ENCODE measurements at places on chromosomes 4 and X.

DNA sequence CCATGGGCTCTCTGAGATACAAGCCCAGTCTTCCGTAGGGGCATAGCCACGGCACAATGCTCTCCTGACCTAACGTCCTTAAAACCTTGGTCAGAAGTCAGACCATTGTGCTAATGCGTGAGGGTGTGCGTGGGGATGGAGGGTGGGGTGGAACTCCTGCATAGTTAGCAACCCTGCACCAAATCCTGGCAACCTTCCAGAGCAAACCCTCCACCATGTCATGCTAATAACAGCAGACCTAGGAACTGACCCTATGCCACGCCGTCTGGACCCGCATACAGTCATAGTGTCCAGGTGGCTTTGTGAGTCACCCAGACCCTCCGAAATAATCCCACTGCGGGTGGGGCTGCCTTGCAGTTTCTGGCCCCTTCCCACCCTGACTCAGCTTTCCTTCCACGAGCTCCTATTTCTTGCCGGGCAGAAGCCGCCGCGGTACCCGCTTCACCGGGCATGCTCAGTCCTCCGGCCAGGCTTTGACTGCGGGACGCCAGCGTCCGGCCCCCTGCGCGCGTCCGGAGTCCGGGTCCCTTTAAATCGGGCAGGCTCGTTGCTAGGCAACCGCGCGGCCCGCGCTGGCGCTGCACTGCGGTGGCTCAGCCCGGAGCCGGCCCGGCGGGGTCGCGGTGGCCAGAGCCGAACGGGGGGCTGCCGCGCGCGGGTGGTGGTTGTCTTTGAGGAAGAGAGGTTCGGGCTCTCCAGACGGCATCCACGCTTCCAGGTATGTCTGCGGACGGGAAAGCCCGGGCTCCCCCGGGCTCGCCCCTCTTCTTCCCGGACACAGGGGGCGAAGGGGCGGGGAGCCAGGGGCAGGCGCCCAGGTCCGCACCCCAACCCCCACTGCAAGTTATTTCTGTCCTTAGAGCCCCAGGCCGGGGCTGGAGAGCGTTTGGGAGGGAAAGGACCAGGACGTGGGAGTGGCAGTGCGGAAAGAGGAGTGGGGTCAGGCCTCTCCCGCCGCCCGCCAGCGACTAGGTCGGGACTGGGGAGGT, at the start of gene CCDC160:
CCDC160 (plus strand) TSS at position 557 of the 989 bp plus-strand sequence. CDS start 7,619 bp downstream, outside the sequence.
- peak; percentile 11 for DNase-seq

DNA sequence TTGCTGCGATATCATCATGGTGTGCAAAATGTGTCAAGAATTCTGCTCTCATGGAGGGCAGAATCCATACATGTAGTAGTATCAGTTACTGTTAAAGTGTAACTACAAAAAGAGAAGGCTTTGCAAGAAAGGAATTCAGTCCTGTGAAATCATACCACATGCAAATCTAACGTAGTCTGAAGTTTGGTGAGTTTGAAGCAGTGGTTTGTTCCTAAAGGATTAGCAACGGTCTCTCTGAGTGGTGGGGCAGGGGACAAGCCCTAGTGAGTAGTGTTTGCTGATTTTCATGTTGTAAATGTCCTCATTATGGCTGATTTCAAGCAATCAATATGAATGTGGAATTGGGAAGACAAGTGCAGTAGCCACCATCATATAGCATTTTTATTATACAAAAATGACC, 47.1 kb upstream of the CLNK start:
- no peak for DNase-seq

- peak; percentile 15 for DNase-seq
These were observed 134.9 kb upstream of the VEGFC start for GRCh38 chr4:176927664-176928063.

- DNase-seq = no peak
These were observed 20.0 kb downstream of the CLCN3 start for GRCh38 chr4:169640261-169640870.

GRCh38 chrX:74280759-74281158, 23.2 kb upstream of the ZCCHC13 start:
- no peak for DNase-seq

DNA sequence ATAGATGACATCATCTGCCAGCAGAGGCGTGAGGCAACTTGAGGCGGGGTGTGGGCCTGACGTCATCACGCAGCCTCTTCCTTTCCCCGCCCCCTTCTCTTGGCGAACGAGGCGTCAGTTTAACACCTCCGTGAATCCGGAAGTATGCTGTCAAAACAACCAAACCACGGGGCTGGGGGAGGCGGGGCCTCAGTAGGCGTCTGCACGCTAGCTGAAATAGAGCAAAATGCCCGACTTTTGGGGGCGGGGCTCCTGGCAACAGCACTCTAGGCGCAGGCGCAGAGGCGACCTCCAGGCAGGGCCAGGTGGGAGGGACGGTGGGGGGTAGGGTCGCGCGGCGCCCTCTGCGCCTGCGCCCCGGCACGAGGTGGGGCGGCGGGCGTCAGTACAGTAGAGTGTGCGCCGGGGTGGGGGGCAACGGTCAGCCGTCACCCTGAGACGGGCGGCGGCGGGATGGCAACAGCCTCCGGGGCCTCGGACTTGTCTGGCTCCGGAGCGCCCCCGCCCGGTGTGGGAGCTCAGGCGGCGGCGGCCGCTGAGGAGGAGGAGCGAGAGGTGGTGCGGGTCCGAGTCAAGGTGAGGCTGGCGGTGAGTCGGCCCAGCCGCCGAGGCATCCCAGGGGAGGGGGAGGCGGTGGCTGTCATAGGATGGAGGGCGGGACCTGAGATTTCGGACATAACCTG, at the start of gene TBC1D25:
TBC1D25 (plus strand) TSS at position 370 of the 683 bp plus-strand sequence; CDS start at position 454, 84 bp downstream.
- peak; percentile 91 for DNase-seq

DNA sequence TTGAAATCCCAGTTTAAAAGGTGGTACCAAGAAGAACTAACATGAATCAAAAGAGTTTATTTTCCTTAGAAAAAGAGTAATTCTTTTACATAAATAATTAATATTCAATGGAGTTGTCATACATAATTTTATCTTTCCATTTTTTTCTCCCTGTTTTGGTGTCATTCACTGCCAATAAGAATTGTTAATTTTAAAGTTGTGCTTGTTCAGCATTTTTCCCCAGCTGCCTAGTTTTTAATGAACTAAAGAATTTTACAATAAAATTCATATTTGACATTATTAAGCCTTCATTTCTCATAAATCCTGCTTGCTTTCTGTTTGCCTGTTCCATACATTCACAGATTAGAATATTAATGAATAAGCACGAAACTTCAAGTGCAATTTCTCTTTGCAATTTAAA, 393.6 kb downstream of the GRXCR1 start:
- DNase-seq = no peak

- no peak for DNase-seq
These were observed 93.8 kb downstream of the SOWAHB start for GRCh38 chr4:76804096-76804495.

- DNase-seq = peak; percentile 45
These were observed 31.1 kb upstream of the WDR17 start for GRCh38 chr4:176034499-176034898.

DNA sequence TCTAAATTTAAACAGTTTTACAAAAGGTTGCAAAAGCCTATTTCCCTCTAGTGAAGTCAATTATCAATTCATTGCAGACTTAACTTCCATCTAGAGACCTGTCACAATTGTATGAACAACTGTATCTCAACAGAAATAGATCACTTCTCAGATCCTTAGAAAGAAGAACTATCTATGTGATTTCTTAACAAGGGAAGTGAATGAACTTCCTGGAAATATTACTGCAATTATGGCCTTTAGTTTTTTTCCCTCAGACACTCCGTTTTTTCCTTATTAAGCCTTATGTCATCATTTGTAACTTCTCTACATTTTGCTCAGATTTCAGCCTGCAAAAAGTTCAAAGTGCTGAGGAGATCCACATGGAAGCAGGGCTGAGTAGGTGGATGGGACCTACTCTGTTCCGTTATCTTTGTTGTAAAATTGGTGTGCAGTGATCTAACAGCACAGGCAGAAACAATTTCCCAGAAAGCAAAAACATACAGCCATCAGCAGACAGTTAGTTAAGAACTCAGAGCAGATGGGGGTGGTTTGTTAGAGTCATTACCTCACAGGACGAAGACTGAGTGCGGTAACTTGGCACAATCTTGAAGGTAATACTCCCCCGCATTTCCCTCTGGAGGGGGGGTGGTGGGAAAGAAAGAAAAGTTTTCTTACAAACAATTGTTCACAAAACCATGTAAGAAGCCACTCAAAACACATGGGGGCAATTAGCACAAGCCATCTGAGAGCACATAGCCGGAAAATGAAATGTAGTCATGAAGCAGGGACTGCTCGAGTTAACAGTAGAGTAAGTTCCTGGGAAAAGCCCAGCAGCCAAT, 112.3 kb downstream of the NYX start:
- no peak for DNase-seq

DNA sequence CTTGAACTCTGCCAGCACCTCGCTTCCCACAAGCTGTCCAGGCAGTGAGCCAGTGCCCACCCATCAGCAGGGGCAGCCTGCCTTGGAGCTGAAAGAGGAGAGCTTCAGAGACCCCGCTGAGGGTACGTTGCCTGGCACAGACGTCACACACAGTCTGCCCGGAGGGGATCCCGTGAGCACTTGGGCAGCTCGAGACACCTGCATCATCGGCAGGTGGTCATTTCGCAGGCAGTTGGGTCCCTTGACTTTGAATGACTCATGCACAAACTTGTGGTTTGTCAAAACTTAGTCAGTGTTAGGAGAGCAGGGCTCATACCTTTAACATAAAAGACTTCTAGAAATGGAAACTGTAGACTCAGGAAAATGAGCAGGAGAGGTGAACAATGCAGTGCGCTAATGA, 9.9 kb downstream of the TACC3 start:
- DNase-seq = peak; percentile 60

GRCh38 chr4:15340902-15341732, 86.7 kb upstream of the C1QTNF7 start:
- DNase-seq = no peak

GRCh38 chr4:184814686-184815045, 11.1 kb downstream of the ACSL1 start:
- no peak for DNase-seq

DNA sequence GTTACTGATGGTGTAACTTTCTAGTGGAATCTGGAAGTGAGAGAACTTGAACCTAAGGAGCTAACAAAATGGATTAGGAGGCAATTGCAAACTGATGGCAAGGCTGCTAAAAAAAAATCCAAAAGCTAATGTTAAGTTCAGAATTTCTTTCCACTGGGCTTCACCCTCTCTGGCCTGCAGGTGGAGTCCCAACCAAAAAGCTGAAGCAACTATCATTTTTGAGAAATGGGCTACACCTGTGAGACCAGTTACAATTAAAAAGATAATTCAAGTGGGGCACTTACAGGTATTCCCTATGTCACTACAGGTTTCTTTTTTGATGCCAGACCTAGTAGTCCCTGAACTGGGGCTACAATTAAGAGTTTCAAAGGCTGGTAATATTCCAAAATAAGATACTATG, 142.1 kb upstream of the FTHL17 start:
- DNase-seq = peak; percentile 2

DNA sequence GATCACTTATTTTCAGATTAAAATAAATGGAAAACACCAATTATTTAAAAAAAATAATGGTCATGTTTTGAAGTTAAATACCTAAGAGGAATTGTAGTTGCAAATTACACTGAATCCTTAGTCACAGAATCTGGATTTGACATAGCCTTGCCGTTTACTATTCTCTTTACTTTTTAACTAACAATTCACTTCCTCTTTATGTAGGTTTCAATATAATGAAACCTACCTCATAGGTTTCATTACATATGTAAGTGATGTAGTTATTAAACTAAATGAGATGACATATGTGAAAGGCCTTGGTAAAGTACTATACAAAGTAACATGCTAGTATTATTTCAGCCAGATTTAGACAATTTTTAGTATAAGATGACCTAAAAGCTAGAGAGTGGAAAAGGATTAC, 6.5 kb downstream of the SPP1 start:
- DNase-seq = no peak

DNA sequence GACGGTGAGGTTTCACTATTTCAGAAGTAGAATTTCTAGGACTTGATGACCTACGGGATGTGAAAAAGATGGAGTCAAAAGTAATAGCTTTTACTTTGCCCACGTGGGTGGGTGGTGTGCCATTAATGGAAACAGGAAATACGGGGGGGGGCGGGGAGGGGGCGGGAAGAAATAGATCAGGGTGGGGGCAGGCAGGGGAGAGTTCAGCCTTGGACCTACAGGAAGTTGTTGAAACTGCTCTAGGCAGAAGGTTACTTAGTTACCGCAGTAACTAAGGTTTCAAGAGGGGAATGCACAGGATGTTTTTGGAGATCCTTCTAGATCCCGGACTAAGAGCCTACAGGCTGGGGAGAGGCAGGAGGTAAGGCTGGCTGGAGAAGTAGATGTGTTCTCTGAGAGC, 3.6 kb upstream of the FHL1 start:
- DNase-seq = no peak

DNA sequence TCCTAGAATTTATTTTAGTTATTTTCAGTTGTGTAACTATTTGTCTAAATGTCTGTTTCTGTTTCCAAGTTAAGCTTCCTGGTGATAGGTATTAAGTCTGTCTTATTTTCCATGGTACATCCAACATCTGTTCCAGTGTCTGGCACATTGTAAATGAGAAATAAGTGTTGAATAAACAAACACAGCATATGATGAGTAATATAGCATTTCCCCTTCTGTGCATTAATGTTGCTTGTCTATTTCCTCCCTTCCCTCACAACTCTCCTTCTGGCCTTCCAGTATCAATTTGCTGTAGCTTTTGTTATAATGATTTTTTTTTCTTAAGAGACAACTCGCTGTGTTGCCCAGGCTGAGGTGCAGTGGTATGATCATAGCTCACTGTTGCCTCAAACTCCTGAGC, 36.1 kb downstream of the COPS4 start:
- DNase-seq = no peak

- no peak for DNase-seq
These were observed 36.5 kb downstream of the FBXW7 start for GRCh38 chr4:152499344-152499743.

DNA sequence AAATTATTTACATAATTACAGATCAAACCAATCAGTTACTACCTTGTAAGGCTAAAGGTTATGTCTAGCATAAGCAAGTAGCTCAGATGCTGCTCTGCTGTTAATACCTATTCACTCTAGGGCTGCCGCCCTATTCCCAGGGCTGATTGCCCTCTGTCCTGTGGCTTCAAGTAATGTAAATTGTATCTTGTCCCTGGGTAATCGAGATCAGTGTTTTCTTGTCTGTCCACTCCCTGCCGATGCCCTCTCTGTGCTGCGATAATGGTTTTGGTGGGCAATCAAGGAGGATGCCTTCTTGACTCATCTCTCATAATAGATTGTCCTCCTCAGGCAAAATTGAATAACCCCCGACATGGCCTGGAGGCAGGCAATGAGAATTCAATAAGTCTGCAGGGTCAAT, 641.0 kb upstream of the PITX2 start:
- DNase-seq = no peak

- no peak for DNase-seq
These were observed 75.5 kb downstream of the AMMECR1 start for GRCh38 chrX:110242371-110242770.

GRCh38 chr4:10086506-10087120, 30.0 kb downstream of the WDR1 start:
- DNase-seq = no peak

GRCh38 chrX:51334276-51334675, 1.7 kb downstream of the NUDT10 start:
- no peak for DNase-seq

DNA sequence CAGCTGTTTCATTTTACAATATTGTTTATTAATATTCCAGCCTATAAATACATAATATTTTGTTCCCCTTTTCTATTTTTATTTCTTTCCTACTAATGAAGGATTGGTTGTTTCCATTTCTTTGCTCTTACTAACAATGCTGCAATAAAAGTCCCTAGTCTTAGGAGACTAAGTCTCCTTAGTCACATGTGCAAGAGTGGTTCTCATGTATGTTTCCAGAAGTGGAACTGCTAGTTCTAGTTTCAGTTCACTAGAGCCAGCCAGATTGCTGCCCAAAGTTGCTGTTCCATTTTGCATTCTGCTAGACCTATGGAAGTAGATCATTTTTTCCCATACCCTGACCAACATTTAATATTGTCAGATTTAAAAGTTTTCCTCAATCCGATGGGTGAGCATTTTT, 44.3 kb downstream of the CNGA1 start:
- DNase-seq = no peak
